ENCODE measurements at places on chromosomes 2 and 18.

- DNase-seq: no peak
Measured at GRCh38 chr2:177765698-177766097, 306.9 kb downstream of the PDE11A start.

GRCh38 chr2:186575302-186575701 is 14.6 kb upstream of the ITGAV start:
- DNase-seq: no peak

DNA sequence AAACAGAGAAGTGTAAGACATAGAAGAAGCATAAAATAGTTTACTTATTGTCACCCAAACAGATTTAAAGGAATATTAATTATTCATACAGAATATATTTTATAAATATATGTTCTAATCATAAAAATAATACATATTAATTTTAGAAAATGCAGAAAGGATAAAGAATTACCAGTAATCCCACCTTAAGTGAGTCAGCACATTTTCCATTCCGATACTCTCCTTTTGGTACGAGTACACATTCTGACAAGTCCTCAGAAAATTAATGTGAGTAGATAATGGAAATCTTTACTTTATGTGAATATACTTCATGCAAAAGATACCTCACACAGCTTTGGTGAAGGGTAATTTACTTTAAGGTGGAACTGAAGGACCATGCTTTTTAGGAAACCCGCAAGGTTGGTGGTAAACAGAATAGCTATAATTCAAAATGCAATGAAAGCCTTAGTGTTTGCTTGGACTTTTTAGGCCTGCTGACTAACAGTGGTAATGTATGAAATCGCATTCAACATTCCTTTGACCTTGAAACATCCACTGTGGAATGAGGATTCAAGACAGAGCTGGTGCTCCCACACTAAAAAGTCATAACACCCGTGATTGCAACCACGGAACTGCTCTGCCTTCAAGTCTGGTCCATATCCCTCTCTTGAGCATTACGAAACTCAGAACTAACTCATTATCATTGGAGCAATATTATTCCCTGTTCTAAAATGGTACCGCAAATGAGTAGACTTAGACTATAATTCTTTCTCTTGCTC is 28.1 kb upstream of the HTR2B start:
- no peak for DNase-seq

GRCh38 chr2:225233234-225233633 is 166.3 kb upstream of the NYAP2 start:
- no peak for DNase-seq

DNA sequence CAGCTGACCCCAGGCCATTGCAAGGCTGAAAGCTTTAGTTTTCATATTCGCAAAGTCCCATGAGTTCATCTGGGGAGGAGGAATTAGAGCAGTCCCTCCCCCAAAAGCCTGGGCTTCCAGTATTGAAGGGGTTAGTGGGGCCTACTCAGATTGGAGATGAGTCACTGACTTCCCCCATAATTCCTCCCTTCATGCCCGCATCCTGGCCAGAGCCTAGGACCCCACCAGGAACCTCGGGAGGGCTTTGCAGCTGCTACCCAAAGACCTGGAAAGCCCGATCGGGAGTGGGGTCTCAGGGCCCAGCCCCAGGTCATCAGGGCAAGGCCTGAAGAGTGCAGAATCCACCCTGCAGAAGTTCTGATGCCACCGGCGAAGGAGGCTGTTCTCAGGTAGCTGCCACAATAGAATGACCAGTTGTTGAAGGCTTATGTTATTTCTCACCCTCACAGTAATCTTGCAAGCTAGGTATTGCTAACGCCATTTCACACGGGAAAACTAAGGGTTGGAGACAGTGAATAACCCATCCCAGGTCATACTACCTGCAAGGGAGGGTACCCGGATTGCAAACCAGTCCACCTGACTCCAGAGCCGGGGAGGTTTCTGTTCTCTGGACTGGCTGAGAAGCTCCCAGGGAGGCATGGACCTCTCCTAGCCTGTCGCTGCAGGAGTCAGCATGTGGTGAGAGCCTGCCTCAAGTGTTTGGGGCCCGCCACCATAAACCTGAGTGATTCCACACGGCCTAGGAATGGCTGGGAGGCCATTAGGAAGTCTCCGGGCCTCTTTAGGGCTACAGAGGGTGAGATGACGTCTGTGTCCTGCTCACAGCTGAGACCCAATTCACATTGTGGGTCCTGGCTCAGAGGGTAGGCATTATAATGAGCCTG is 5.8 kb upstream of the ARID5A start:
- DNase-seq: no peak

All from activated T-helper 1 cell treated with anti-CD3 and anti-CD28 coated beads, Interleukin-2, amount 50 U/mL, for 16 hours (primary cell).